DMS153 (cell line): ENCODE measurements at places on chromosomes 6 and 20.

GRCh38 chr6:148295261-148295887 lies 47.3 kb upstream of the SASH1 start:
- no peak for DNase-seq

DNA sequence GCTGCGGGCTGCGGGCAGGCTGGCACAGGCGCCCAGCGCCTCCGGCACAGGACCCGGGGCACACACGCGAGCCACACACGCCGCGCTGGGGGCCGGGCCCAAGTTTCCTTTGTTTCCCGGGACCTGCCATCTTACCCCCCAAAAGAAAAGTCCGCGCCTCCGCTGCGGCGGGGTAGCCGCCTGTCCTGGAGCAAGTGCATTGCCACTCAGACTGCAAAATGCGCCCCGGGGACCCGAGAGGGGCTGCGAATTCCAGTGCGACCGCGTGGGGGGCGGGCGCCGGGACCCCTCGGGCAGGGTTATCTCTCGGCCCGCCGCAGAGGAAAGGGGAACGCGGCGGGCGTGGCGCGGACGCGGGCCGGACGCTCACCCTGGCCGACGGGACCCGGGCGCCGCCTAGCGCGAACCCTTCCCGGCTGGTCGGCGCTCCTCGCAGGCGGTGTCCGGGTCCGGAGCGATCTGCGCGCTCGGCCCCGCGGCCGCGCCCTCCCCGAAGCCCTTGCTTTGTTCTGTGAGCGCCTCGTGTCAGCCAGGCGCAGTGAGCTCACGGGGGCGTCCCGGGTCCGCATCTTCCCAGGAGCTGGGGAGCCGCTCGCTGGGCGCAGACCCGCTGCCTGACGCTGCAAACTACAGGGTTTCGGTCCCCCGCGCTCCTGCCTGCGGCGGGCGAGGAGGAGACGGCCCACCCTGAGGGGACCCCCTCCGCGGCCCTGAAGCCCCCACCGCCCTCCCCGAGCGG lies 639 bp upstream of the CD24 start:
- DNase-seq = peak; percentile 30

DNA sequence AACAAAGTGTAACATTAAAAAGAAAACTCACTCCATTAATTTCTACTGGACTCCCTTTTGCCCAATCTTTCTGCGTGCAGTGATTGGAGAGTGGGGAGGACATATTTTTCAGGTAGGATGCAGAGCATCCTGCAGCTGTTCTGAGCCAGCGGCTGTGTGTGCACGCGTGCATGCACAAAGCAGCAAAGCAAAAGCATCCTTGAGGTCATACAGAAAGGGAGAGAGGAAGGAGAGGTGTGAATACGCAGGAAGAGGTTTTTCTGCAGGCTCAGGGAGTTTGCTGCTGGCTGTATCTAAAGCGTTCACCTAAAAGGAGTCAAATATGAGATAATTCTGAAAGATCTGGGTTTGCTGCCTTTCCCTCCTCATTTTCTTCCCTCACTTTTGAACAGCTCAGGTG lies 108.4 kb downstream of the HUS1B start:
- no peak for DNase-seq

DNA sequence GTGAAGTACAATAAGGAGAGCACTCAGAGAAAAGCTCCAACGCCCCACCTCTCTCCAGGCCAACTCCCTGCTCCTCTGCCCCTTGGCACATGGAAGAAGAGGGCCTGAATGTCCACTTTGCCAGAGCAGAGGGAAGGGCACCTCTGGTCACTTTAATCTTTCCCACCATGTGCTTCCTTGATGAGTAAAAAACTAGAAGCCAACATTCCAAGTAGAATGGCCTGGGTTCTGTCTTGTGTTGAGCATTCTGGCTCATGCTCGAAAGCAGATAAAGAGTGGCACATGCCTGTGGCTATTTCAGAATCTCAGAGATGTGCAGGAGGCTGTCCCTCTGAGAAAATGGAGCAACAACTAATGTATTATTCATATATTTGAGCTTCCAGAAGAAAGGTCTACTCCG lies 177.4 kb upstream of the PLN start:
- no peak for DNase-seq

DNA sequence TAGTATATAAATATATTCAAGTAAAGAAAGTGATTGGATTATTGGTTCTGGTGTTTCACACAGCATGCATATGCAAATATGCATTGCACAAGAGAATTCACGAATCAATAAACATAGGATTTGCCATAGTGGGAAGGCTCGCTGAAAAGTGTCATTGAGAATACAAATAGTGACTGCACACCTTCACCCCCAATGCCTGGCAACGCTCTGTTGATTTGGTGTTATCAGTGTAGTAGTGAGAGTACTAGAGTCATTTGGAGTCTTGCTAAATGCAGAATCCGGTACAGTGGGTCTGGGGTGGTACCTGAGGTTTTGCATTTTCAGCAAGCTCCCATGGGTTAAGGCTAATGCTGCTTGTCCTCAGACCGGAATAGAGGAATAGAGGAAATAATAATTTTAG lies 49.7 kb upstream of the NAA20 start:
- no peak for DNase-seq

DNA sequence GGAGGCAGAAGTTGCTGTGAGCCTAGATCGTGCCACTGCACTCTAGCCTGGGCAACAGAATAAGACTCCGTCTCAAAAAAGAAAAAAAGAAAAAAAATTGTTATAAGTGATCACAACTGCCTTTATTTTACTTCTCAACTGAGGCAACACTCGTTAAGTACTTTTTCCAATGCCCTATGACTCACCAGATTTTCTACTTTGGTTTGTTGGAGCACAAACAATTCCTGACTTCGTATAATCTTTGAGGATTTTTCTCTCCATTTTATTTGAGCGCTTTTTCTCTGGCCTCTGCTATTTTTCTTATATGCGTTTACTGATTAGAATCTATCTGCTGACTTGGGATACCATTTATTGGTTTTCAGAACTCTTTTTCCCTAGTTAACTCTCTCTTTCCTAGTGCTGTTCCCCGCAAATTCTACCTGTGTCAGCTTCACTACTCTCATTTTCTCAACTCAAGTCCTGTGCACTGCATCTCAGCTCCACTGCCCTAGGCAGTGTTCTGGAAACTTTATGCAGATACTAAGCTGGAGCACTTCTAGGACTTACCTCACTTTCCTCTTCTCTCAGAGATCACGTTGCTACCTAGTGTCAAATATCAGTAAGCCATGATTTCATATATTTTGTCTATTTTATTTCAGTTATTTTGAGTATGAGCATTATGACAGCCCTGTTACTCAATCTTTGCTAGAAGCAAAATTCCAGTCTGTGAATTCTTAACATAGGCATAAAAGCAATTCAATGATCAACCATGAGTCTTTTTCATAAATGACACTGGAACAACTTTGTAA lies 1120.1 kb upstream of the CITED2 start:
- DNase-seq = no peak

GRCh38 chr6:124479991-124480430 lies 482.2 kb upstream of the RNF217 start:
- DNase-seq = no peak

DNA sequence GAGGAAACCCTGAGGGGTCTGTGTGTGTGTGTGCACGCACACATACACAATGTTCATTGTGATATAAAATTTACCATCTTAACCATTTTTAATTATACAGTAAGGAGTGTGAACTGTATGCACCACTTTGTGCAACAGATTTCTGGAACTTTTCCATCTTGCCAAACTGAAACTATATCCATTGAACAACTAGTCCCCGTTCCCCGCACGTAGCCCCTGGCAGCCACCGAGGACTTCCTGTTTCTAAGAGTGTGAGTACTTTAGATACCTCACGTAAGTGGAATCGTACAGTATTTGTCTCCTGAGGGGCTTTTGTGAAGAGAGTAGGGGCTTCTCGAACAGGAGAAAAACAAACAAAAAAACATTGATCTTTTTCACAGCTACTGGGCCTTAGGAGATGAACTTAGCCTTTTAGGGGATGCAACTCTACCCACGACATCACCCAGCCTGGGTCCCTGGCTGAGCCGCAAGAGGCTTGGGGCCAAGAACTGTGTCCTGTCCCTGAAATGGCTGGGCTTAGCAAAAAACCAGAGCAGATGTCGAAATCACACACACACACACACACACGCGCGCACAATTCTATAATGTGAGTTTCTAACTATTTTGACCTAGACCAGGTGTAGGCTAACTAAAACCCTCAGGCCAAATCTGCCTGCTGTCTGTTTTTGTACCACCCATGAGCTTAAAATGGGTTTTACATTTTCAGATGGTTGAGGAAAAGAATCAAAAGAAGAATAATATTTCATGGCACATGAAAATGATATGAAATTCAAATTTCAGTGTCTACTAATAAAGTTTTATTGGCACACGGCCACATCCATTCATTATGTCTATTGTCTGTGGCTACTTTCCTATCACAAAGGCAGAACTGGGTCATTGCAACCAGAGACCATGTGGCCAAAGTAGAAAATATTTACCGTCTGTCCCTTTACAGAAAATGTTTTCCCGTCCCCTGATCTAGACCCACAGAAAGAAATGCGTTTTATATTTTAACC lies 144.2 kb downstream of the EYA2 start:
- DNase-seq = no peak

GRCh38 chr6:148398244-148398643 lies 55.6 kb downstream of the SASH1 start:
- no peak for DNase-seq

- DNase-seq = no peak
These were observed 1.2 kb upstream of the RAB22A start for GRCh38 chr20:58308290-58308679.

GRCh38 chr6:139448051-139448649 lies 73.7 kb upstream of the CITED2 start:
- no peak for DNase-seq

GRCh38 chr6:128657181-128657580 lies 136.8 kb upstream of the PTPRK start:
- no peak for DNase-seq

- no peak for DNase-seq
These were observed 28.1 kb upstream of the SCGN start for GRCh38 chr6:25623879-25624278.

DNA sequence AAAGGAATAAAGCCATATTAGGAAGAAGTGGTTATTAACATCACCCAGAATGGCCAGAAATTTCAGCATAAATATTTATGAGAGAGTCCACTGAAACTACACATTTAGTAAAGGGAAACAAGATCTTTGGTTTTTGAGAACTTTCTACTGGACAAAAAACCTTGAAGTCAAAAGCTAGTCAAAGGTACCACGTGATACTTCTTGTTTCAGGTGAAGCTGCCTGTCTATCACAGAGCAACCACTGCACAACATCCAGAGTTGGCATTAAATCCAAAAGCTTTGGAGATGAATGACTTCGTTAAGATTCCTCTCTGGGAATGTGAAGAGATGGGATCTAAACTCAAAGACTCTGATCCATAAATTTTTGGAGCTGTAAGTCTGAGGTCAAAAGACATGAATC lies 137.0 kb downstream of the KCNQ5 start:
- no peak for DNase-seq

DNA sequence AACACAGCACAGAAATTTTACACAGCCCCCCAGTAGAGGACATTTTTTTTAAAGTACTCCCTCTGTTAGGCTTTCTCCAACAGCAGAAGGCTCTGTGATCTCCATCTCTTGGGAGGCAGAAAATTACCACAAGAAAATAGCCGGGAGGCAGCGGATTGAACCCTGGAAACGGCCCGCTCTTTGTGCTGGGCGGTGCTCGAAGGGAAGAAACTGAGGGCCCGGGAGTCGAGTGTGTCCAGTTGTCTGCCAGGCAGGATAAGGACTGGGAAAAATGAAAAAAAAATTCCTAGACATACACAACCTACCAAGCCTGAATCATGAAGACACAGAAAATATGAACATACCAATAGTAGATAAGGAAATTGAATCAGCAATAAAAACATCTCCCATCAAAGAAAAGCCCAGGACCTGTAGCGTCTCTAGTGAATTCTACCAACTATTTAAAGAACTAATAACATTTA lies 31.5 kb downstream of the POM121L2 start:
- no peak for DNase-seq

- no peak for DNase-seq
These were observed 2.4 kb upstream of the RTF2 start for GRCh38 chr20:56465997-56466396.

GRCh38 chr20:41567615-41568014 lies 50.6 kb downstream of the CHD6 start:
- no peak for DNase-seq

DNA sequence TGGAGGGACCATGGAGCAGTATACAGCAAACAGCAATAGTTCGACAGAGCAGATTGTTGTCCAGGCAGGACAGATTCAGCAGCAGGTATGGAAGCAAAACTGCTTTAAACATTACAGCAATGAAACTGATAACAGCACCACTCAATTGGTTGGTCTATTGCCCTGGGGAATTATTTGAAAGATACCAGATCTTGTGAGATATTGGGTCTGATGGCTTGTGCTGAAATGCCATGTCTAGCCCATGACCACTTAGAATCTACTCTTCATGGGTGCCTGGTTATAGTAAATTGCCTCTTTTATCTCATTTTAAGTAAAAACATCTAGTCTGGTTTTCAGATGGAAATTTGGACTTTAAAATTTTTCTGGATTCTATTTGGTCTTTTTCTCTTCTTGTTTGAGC lies 6.3 kb downstream of the NFYA start:
- no peak for DNase-seq

- no peak for DNase-seq
These were observed 45.4 kb upstream of the QKI start for GRCh38 chr6:163369141-163369540.

DNA sequence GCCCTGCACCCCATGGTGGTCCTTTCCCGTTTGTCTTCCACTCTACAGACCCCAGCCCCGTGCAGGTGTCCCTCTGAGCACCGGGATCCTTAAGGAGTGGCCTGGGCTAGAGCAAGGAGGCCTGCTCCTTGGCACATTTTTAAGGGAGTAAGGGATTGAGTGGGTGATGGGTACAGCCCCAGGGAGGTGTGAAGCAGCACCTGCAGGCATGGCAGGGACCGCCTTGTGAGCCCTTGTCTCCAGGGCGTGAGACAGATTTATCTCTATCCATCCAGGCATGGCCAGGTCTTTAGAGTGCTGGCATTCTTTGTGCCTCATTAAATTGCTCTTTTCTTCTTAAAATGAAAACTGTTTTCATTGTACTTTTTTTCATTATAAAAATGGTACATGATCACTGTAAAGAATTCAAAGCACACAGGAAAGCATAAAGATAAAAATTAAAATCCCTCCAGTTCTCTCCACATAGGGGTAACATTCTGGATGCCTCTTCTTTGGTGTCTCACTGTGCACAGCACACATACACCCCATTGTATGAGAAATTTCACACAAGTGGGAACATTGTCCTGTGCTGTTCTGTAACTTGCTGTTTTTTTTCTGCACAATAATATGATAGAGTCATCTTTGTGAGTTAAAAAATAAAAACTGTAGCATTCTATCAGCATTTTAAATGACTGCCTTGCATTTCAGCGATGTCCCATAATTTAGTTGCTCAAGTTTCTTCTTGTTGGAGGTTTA lies 31.9 kb upstream of the ZNF831 start:
- no peak for DNase-seq

GRCh38 chr6:144123421-144123820 lies 26.9 kb upstream of the STX11 start:
- no peak for DNase-seq
